Head of caudate nucleus (tissue), 42 donors: ENCODE measurements at places on chromosomes 6 and 20.

DNA sequence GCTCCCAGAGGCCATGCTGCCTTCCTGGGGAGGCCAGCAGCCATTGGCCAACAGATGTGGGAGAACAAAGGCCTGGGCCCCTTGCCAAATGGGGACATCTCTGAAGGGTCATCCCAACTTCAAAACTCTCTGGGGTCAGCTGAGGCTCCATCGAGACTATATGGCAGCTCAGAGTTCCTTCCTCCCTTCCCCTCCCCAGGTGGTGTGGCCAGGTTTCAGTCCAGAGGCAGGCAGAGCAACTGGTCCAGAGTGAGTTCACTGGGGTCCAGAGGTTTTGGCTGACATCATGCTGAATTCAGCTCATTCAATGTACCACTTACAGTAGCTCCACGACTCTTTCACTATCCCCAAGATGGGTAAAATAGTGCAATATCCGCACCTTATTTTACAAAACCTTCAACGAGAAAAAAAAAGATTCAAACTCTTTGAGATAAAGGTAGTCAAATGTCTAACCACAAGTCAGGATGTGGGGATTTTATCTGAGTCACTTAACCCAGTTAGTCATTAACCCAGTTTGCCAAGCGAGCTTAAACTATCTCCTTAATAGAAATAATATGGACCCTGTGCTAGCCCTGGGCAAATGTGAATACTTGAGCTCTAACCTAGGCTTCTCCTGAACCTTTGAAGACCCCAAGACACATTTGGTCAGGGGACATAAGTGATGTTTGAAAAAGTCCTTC is 108.4 kb upstream of the PLEKHG1 start:
- no peak for DNase-seq

DNA sequence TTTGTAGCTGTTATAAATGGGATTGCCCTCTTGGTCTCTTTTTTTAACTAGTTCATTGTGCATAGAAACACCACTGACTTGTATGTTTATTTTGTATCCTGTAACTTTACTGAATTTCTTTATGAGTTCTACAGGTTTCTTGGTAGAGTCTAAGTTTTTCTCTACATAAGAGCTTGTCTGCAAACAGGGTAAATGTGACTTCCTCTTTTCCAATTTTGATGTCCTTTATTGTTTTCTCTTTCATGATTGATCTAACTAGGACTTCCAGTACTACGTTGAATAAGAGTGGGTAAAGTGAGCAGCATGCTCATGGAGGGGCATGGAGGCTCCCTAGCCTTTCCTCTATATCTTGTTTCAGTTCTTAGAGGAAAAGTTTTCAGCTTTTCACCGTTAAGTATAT is 3.0 kb upstream of the WFDC10A start:
- no peak for DNase-seq

DNA sequence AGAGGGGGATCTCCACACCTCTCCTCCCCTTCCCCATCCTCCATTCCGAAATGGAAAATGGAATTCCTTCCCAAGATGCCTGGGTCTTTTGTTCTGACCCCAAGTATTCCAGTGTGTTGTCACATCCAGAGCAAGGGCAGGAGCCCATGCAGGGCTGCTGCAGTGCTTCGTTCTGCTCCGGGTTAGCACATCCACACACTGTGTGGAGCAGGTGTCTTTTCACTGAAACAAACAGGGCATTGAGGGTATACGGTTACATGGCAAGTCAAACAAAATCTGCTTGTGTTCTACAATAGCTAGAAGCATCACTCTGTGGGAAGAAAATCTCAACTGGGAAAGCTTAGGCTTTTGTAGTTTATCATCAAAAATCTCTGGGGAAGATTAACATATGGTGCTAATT is 56.9 kb downstream of the LYRM2 start:
- no peak for DNase-seq

GRCh38 chr6:22828179-22829062 is 259.1 kb downstream of the HDGFL1 start:
- DNase-seq = no peak

DNA sequence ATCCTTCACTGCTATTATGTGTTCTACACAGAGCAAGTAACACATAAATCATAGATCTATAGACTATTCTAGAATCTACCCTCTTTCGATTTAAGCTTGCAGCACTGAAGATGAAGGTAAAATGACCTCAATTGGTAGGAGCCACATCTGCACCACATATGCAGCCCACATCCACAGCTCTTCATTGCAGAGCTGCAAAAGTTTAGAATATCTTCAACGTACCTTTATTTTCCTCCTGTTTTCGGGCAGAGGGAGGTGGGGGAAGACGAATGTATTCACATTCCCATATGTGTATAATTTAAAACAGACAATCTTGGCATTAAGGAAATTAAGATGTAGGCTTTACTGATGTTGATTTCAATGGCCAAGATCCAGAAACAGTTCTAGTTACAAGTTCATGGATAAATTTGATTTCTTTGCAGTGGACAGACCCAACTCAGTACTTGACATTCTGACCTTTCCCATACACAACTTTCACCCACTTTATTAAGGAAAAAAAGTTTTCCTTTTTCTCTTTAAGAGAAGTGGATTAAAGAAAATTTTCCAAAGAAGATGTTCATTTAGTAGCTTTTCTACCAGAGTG is 14.0 kb downstream of the EPB41L2 start:
- DNase-seq = no peak
